ENCODE measurements at places on chromosomes 3 and 15.

DNA sequence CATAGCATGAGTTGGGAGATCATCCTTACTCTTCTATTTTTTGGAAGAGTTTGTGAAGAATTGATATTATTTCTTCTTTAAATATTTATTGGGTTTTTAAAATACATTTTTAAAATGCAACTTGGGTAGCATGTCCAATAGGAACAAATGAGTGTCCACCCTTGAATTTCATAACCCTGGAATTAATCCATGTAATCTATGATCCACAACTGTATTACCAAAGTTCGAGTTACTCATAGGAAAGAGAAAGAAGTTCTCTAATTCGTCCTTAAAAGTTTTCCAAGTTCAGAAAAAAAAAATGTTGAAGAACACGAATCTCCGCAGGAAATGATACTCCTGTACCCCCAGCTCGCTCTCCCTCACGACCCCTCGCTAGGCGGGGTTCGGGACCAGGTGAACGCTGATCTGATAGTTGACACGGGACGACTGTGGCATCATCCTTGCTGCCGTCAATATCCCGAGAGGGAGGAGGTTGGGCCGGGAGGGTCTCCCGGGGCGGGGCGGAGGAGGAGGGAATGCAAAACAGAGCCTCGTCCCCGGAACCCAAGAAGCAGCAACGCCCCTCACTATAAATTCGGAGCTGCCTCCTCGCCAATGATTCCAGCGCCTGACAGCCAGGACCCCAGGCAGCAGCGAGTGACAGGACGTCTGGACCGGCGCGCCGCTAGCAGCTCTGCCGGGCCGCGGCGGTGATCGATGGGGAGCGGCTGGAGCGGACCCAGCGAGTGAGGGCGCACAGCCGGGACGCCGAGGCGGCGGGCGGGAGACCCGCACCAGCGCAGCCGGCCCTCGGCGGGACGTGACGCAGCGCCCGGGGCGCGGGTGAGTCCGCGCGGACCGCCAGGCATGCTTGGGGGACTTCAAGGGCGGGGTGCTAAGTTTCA, at the start of gene AGTR1:
Gene AGTR1, plus strand, starts transcription at position 598 of the 884 bp plus-strand sequence. CDS start 43,133 bp downstream, outside the sequence.
- no peak for DNase-seq

DNA sequence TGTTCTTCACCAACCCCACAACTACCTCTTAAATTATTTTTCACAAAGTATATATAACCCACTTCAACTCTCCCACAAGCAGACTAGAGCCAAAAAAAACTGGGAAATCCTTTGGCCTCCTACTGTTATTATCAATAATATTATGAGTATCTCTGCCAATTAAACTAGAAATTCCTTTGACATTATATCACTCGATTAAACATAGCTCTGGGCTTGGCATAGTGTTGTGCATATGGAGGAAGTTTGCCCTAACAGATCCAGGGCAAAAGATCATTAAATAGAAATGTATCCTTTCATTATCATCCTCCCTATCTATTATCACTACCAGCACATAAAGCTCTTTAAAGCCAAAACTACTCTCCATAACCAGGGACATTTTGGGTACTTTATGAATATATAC, 74.9 kb downstream of the OSBPL10 start:
- DNase-seq, result no peak

- no peak for DNase-seq
Measured at GRCh38 chr3:6251612-6252400, 609.1 kb upstream of the GRM7 start.

- no peak for DNase-seq
Measured at GRCh38 chr3:133269393-133269792, 130.5 kb upstream of the BFSP2 start.

- no peak for DNase-seq
Measured at GRCh38 chr3:112308151-112308911, 14.3 kb upstream of the SLC9C1 start.

- peak; percentile 35 for DNase-seq
Measured at GRCh38 chr3:149186721-149187120, 34.9 kb downstream of the CP start.

DNA sequence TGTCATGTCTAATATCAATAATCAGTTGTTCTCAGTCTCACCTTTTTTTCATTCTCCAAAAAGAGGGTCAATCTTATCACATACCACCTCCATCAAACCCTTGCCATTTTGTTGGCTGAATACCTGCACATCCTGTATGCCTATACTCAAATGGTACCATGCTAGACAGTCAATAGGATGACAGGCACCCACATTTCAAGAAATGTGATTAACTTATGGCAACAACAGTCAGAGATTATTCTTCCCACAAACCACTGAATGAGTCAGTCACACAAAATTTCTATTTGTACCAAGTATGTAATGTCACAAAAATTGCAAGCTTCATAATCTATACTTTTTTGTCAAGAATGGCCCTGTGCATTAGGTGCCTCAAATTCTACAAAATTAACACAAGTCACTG, 5.1 kb upstream of the SLC27A2 start:
- no peak for DNase-seq

DNA sequence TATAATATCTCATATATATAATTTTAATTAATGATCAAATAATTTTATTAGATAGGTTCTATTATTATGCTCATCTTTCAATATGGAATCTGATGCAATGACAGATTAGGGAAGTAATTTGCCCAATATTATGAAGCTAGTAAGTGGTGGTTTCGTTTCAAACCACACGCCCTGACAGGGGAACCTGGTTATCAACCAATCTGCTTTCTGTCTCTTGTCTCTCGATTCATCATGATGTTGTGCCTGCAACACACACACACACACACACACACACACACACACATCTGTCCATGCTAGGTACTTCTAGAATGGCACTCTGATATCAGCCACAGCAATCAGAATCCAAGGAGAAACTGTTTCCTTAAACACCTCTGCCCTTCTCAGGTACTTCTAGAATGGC, 128.4 kb downstream of the ZBBX start:
- no peak for DNase-seq

- DNase-seq, result no peak
Measured at GRCh38 chr3:36740787-36741186, 23.6 kb downstream of the DCLK3 start.

DNA sequence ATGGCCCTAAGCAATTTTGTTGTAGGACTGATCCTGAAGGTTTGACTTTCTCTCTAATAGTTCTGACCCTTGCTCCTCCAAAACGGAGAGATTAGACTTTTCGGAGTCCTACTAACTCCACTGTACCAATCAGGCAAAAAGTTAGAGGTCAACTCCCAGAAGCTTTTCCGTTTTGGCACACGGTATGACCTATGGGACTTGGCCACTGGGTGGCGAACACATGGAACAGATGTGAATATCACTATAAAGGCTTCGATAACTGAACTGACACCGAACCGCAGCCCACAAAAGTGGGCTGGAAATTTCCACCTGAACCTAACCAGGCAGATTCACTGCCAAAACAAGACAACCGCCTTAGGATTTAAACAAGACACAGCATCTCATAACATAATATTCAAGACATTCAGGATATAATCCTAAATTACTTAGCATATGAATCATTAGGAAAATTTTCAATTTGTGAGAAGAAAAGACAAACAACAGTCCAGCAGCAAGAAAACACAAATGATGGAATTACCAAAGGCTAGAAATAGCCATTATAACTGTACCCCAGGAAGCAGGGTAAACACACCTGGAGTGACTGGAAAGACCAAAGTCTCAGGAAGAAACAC, 12.2 kb upstream of the TM2D3 start:
- no peak for DNase-seq

DNA sequence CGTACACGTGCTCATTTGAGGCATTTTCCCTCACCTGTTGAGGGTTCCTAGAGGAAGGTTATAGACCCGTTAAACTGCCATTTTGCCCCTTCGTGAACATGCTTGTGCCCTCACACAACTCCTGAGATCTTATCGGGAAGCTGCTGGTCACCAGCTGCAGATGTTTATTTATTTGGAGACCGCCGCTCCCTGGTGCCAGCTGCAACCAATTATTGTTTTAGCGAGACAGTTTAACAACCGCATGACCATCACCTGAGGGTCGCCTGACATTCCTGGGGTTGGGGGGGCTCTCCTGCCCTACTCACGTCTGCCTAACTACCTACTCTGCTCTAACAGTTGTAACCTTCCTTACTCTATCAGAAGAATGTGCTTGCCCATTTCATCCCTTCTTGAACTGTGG, 292.5 kb downstream of the MCTP2 start:
- DNase-seq, result no peak

DNA sequence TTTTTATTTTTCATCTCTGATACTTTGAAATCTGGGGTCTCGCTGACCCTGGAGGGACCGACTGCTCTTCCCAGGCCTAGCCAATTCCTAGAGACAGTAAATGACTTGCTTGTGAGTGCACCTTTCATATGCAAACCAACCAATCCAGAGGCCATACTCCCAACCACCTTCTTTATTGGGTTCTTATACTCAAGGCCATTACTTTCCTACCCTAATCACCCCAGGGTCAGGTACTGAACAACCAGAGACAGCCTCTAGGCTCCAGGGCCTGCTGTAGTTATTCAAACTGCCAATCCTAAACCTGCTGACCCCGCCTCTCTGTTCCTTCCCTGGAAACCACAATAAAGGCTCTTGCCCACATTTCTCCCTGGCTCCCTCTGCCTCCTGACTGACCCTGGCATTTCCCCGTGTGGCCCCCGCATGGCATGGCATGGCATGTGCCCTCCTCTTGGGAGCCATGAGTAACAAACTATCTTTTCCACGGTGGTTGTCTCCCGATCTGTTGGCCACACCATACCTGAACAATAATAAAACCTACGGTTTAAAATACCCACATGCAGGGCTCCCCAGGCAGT, 42.9 kb downstream of the ADCY5 start:
- DNase-seq, result no peak

DNA sequence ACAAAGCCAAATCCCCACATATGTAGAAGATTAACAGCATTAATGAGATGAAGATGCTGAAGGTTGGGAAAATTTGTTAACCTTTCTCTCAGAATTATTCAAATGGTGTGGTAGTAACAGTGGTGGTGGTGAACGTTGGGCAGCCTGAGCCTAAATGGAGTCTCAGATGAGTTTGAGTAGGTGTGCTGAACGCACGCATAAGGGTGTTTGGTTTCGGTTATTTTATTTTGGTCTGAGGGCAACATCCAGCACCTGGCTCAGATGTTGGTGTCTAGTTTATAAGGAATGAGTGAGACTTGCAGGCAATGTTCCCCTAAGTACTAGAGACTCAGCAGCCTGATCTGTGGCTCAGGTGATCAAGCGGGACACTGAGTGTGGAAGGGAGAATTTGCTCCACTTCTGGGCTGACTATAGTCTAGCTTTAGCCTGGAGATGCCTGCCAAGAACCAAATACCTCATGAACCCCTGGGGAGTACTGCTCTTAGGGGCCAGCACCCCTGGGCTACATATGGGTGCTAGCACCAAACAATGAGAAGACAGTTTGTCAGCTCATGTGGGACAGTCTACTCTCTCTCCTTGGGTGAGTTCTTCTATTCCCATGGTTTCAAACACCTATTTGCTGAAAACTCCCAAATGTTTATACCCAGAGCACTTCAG, 39.5 kb upstream of the ATP2C1 start:
- DNase-seq, result no peak

DNA sequence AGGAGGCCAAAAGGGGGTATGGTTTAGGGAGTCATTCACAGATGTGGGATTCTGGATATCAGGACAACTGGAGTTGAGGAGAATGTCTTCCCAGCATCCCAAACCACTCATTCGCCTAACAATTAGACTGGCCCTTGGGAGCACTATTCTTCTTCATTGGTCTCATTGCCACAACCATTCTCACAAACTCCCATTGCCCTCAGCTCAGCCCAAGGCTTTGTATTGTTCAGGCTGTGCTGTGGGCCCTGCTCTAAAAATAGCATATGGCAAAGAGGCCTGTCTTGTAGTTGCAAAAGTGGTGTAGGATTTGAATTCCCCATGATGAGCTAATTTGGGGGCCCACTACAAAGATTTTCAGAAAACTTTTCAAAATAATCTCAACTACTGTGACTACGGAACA, 6.3 kb upstream of the ADAMTS9 start:
- no peak for DNase-seq

- DNase-seq, result no peak
Measured at GRCh38 chr3:38907426-38907825, 91.4 kb upstream of the SCN10A start.

GRCh38 chr15:78265137-78265460, 737 bp downstream of the DNAJA4 start:
- DNase-seq, result no peak

GRCh38 chr15:101675015-101675414, 22.8 kb upstream of the TM2D3 start:
- no peak for DNase-seq

- no peak for DNase-seq
Measured at GRCh38 chr3:182972387-182972786, 8.0 kb downstream of the DCUN1D1 start.

Measured in midbrain (tissue), 1 donor.